NCI-H1417 (cell line): ENCODE measurements at places on chromosomes 2 and 18.

DNA sequence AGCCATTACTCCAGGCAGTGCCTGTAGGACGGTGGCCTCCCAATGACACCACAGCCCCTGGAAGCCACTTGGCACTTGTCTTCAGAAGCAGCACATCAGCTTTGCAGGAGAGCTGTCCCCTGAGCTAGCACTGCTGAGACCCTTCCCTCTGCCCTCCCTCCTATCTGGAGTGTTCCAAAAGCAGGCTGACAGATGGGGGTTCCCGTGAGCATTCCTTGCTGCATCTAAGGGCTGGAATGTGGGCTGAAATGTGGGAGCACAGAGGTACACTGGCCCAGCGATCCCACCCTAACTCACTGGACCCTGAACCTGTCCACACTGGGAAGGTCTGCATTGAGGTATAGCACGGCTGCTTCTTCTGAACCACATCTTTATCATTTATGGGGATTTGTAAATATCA lies 230.1 kb downstream of the ANAPC1 start:
- DNase-seq = no peak

DNA sequence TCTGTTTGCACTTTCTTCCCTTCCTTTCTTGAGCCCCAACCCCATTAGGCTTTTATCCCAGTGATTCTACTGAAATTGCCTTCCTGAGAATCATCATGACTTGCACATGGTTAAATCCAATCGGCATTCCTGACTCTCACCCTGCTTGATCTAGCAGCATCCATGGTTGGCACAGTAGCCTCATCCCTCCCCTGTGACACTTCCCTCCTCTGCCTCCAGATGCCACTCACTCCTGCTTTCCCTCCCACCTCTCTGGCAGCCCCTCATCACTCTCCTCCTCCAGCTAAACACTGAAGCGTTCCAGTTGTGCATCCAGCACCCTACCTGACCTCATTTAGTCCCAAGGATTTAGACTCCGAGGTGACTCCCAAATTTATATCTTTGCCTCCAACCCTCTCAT lies 114.7 kb downstream of the GALNT14 start:
- DNase-seq = no peak

DNA sequence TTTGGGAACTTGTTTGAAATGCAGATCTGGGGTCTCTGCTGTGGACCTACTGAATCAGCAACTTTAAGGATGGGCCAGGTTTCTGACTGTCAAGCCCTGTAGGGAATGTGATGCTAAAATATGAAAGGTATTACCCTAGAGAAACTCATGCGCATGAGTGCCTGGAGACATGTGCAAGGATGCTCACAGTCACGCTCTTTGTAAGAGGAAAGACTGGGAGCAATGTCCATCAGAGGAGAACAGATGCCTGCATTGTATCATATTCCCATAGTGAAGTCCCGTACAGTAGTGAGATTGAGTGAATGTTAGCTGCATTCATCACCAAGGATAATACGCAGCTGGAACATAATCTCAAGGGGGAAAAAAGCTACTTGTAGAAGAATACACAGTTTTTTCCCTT lies 14.1 kb downstream of the ZNF407 start:
- DNase-seq = no peak

- no peak for DNase-seq
These were observed 197.1 kb downstream of the EN1 start for GRCh38 chr2:118650327-118650726.

DNA sequence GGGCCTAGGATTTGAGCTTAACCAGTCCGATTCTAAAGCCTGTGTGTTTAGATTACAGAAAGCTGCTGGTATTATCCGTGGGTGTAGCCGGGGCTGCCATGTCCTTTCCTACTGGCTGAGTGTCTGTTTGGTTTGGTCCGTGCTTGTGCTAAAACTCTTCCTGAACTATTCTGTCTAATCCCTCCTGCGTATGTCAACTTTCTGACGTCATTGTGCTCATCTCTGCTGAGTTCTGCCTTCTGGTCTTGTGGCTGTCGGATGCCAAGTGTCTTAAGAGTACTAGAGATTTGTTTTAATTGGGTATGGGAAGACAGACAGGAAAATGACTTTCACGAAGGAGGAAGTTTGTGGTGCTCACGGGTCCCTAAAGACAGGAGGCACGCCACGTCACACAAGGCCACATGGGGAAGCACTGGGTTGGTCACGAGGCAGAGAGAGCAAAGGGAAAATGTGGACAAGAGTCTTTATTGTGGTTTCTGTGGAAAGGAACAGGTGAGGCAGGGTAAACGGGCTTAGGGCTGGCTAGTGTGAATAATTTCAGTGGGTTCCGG lies 31.8 kb upstream of the NTSR2 start:
- no peak for DNase-seq

- DNase-seq = no peak
These were observed 2.8 kb downstream of the KCTD1 start for GRCh38 chr18:26545335-26546123.

- no peak for DNase-seq
These were observed 304.6 kb upstream of the CXCR4 start for GRCh38 chr2:136422512-136422911.

DNA sequence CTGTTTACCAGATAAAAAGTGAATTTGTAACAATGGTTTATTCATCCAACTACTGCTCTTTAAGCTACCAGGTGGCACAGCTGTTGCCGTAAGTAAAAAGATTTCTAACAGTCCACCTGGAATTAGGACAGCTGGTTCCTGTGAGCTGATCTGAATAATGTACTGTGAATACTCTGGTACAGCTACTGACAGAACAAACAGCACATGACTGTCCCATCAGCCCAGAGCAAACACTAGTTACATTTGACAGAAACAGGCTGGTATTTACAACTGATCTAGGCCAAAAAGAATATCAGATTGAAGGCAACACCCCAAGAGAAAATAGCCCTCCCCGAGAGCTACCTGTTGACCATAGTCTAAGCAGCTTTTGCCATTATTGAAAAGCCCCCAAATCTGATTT lies 840.4 kb downstream of the CPS1 start:
- DNase-seq = no peak

- DNase-seq = no peak
These were observed 255.8 kb downstream of the GLI2 start for GRCh38 chr2:120991441-120991840.

GRCh38 chr2:123826729-123827271 lies 198.3 kb upstream of the CNTNAP5 start:
- no peak for DNase-seq

DNA sequence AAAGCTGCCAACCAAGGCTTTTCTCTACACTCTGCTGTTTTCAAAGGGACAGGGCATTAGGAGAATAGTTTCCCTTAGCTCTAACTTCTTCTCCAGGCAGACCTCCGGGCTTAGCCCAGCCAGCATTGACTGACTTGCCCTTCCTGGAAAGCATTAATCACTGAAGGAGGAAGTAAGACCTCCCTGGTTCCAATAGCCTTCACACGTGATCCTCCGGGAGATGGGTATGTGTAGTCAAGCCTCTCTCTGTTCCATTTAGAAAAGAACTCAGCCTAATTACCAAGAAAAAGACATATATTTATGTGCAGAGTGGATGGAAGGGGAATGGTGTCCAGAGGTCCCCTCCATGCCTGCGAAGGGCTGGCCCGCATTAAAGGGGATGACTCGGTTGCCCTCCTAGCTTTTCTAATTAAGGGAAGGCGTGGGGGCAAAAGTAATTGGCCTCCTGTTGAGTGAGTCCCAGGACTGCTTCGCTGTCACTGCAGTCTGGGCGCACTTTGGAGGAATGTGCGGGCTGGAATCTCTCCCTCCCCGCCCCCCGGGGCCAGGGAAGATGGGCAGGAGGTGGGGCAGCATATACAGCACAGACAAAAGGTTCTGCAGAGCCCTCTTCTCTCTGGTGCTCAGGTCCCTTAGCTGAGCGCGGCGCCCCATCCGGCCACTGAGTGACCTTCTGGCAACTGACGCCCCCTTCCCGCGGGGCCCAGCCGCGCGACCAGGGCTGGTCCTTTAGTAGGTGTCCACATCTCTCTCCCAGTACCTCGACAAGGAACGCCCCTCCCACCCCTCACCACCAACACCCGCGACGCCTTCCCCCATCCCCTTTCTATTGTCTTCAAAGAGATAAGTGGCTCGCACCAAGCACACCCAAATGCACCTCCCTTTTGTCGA lies 686.0 kb downstream of the NRXN1 start:
- DNase-seq = no peak

- no peak for DNase-seq
These were observed 68.6 kb upstream of the LHCGR start for GRCh38 chr2:48824116-48824515.

DNA sequence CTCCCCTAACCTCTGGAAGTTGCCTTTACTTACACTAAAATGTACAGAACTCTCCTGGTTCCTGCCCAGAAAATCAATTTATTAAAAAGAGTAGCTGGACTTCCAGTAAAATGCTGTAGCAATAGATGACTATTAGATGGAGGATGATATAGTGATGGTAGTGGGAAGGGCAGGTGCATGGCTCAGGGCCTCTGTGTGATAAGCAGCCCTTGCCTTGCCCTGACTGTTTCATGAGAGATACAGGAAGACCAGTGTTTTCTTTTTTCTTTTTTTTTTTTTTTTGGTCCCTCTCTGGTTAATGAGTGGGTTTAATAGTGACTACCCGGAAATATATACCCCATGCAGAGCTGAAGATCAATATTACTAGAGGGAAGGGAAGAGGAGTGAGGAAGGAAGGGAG lies 48.7 kb upstream of the NEDD4L start:
- no peak for DNase-seq

- DNase-seq = no peak
These were observed 107.8 kb downstream of the NDUFA10 start for GRCh38 chr2:239917125-239917956.

DNA sequence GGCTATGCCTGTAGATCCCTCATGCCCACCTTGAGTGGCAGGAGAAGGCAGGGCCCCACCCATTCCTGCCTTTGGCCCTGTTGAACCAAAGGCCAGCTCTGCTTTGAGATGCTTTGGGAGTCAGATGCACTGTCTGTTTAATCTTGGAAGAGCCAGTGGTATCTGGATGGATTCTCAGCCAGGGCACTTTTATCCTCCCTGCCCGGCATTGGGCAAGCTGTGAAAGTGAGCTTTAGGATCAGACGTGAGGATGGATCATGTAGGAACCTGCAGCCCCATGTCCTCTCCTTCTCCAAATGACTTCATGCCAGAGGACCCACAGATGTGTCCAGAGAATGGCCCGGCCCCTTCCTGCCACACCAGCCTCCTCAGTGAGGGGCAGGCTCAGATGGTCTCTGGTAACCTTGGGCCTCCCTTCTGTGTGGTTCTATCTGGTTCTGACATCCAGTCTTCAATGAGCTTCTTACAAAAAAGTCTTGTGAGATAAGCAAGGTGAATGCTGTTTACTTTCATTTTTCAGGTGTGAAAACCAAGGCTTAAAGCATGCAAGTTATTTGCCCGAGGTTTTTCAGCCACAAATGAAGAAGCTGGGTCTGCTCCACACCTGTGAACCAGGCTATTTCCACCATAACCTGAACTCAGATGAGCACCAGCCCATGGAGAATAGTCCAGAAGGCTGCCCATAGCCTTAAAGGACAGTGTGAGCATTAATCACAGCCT lies 123.8 kb downstream of the KCTD1 start:
- DNase-seq = no peak

GRCh38 chr2:10527585-10527984 lies 79.5 kb upstream of the ODC1 start:
- DNase-seq = no peak

DNA sequence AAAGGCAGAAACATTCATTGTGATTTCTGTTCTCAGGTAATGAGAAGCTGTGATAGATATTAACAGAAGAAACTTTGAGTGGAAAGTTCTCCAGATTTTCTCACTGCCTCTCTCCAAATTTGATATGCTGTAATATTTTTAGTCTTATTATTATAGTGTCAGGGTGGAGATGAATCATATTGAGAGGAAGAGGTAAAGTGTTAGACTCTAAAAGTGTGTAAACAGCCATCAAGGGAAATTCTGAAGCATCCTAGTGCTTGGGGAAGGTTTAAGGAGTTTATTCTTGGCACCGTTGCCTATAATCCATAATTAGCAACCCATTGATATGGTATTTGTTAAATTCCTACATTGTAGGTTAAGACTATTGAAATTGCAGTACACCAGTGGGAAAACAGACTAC lies 104.7 kb upstream of the NABP1 start:
- no peak for DNase-seq

- peak; percentile 73 for DNase-seq
These were observed 622.6 kb upstream of the ID2 start for GRCh38 chr2:8059255-8059654.

DNA sequence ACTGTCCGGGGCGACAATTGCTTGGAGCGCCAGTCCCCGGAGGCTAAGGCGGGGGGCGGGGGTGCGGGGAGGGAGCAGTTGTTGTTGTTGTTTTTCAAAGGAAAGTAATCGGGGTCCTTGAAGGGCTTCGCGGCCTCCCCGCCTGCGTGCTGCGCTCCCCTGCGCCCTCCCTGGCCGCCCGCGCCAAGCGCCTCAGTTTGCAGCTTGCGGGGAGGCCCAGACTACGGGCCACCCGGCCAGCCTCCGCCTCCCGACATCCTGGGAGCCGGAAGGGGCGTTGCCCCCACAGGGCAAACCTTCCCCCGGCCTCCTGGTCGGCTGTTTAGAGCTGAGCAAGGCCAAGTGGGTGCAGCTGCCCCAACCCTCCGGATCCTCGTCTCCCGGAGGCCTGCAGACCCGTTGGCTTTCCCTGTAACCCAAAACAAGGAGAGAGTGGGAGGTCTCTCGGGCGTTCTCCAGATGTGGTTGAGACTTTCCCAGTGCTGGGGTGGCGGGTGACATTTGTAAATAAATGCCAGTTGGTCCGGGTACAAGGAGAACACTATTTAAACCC lies 3.7 kb upstream of the SIX3 start:
- no peak for DNase-seq

DNA sequence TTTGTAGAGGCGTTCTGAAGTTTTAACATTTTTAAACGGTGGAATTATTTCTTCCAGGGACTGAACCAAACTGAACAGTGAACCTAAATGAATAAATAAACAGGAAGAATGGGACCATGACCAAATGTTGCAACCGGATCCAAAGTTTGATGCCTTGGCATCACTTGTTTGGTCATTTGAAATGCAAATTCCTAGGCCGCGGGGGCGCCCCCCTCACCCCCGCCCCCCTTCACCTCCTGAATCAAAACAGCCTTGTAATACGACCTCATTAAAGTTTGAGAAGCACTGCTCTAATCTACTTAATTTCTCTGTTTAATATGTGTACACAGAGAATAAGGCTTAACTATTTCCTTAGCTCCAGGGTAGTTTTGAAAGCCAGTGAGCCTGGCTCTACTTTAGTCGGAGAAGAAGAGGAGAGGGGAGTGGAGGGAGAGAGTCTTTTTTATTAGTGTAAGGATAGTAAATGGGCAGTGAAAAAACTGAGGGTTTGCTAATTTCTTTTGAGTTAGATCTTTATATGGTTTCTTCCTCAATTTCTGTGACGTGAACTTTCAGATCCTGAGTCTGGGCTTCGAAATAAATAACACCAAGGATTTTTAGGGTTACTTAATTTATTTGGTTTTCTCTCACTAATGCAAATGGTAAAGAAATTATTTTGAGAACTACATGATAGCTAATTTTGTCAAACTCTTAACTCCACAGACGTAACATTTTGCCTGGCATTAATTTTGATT lies 5.7 kb downstream of the C2orf80 start:
- DNase-seq = no peak

DNA sequence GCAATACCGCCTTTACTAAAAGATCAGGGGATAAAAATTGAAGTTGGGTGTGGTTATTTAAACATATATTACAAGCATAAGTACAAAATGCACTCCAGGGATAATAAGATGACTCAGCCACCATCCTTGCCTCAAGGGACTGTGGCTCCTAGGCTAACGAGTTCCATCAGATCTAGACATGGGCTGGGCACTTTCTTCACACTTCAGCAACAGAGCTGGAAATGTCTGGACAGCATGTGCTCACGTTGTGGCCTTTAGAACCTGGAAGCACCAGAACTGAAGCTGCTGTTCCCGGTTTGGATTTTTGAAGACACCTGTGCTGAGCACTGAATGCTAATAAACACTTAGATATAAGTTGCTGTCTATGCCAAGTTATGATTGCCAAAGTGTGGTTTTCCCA lies 384.2 kb upstream of the SALL3 start:
- no peak for DNase-seq
